Progenitor cell of endocrine pancreas (in vitro differentiated cells): ENCODE measurements at places on chromosomes 13 and 19. TPM values are rescaled to one million over a fixed set of nuclear protein-coding genes. Genes with fewer than 3 reads are reported as not detected.
A peak's percentile ranks its signal among the peaks of the same experiment; 100 is the strongest.

DNA sequence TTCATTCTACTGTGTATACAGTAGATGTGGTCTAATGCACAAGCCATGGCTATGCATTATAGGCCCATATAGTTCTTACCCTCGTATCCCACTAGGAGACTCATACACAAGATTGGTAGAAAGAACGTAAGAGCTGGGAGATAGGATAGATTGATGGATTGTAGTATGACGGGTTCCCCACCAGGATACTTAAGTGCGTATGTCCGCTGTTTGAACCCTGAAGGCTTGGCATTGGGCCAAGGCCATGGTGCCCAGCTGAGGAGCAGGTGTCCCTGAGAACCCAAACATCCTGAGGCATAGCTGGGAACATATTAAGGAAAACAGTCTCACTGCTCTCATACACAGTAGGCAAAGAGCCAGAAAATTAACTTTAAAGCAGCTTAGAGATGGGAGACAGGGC, 617.5 kb upstream of the KLF12 start:
- H3K36me3 ChIP-seq = no peaks in the 10 kb centered on the region
- no peaks in the 10 kb centered on the region for H3K27me3 ChIP-seq
- H3K4me1 ChIP-seq = no peaks in the 10 kb centered on the region
- DNase-seq = no peak

The BABAM1 gene
- 93.4 and 113 TPM in 2 replicates for total RNA-seq

GRCh38 chr13:49234741-49235140, 13.0 kb upstream of the CDADC1 start:
- H3K27ac ChIP-seq = no peak overlapping the region
- no peaks in the 10 kb centered on the region for H3K27me3 ChIP-seq
- DNase-seq = no peak
- no peaks in the 10 kb centered on the region for H3K36me3 ChIP-seq

The PODNL1 gene
- total RNA-seq = not detected in 2 replicates

DNA sequence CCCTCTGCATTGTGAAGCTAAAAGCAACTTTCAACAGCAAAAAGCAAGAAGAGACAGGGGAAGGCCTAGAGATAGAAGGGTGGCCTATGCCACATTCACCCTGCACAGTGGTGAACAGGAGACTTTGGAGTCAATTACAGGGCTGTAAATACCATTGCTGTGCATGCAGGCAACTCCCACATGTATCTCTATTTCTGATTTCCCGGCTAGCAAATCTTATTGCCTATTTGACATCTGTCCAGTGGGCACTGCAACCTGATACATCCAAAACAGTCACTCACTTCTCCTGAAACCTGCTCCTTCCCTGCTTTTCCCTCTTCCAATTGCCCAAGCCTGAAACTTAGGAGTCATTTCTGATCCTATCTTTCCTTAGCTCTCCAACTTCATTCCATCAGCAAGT, 13.4 kb downstream of the RUBCNL start:
- no peaks in the 10 kb centered on the region for H3K4me1 ChIP-seq
- no peaks in the 10 kb centered on the region for H3K36me3 ChIP-seq
- H3K4me3 ChIP-seq = no peak overlapping the region
- H3K27me3 ChIP-seq = peaks cover 7% of the 10 kb centered on the region

- no peak for DNase-seq
- H3K27ac ChIP-seq = no peak overlapping the region
- no peaks in the 10 kb centered on the region for H3K36me3 ChIP-seq
- no peaks in the 10 kb centered on the region for H3K27me3 ChIP-seq
- no peaks in the 10 kb centered on the region for H3K4me1 ChIP-seq
Observed at GRCh38 chr13:107266657-107267056, 698.7 kb upstream of the ARGLU1 start.

DNA sequence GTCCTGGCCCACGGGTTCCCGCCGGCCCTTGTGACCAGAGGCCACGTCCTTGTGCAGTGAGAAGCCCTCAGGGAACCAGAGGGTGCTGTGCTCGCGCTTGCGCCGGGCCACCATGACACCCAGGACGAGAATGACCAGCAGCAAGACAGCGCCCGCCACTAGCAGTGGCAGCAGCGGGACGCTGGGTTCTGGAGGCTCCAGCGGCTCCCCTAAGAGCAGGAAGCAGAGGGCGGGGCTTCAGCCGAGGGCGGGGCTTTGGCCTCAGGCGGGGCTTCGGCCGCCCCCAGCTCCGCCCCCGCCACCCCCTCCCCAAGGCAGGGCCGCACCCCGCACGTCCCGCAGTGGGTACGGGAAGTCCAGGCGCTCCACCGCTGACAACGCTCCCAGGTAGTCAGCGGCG, 30.4 kb downstream of the NOTCH3 start:
- H3K27me3 ChIP-seq = no peaks in the 10 kb centered on the region
- no peak overlapping the region for H3K27ac ChIP-seq
- no peak overlapping the region for H3K4me3 ChIP-seq
- DNase-seq = no peak
- H3K4me1 ChIP-seq = no peaks in the 10 kb centered on the region

- no peaks in the 10 kb centered on the region for H3K4me1 ChIP-seq
- no peaks in the 10 kb centered on the region for H3K27me3 ChIP-seq
- DNase-seq = no peak
- no peak overlapping the region for H3K27ac ChIP-seq
- H3K4me3 ChIP-seq = no peak overlapping the region
- H3K36me3 ChIP-seq = no peaks in the 10 kb centered on the region
Observed at GRCh38 chr13:78971355-78972025, 312.5 kb upstream of the OBI1 start.

DNA sequence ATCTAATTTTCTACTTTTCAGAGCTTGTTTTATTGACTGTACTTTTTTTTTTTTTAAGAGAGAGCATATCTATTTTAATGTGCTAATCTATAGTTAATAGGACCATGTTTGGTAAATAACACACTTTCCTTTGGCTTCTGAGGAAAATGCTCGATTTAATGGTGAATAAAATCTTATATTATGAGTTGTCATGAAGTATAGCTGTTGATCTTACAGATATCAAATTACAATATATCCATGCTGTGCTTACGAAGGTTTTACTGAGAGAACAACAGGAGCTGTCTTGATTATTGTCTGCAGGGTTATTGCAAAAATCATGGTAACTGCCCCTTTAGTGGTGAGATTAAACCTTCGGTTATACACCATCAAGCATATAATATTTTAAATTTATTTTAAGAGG, 29.6 kb downstream of the URI1 start:
- no peak overlapping the region for H3K4me3 ChIP-seq
- no peaks in the 10 kb centered on the region for H3K27me3 ChIP-seq
- H3K27ac ChIP-seq = no peak overlapping the region
- H3K4me1 ChIP-seq = no peaks in the 10 kb centered on the region

- DNase-seq = no peak
- H3K4me1 ChIP-seq = peaks cover 2% of the 10 kb centered on the region
- peaks cover 6% of the 10 kb centered on the region for H3K27me3 ChIP-seq
- no peak overlapping the region for H3K27ac ChIP-seq
- H3K4me3 ChIP-seq = no peak overlapping the region
Observed at GRCh38 chr19:35882114-35882832, 13.9 kb downstream of the APLP1 start.

The WDR87 gene
- total RNA-seq = 0.02 TPM in 1 of 2 replicates, not detected in the other

GRCh38 chr13:28429096-28429495, 65.8 kb downstream of the FLT1 start:
- no peaks in the 10 kb centered on the region for H3K36me3 ChIP-seq
- H3K27ac ChIP-seq = no peak overlapping the region
- no peak overlapping the region for H3K4me3 ChIP-seq
- H3K27me3 ChIP-seq = peaks cover 23% of the 10 kb centered on the region
- no peak for DNase-seq

The ZNF677 gene
- total RNA-seq = 51.9 and 57.5 TPM in 2 replicates

The PCDH20 gene
- 21.2 and 22.7 TPM in 2 replicates for total RNA-seq

GRCh38 chr19:4429771-4430171, 27.3 kb downstream of the CHAF1A start:
- H3K4me3 ChIP-seq = no peak overlapping the region
- no peaks in the 10 kb centered on the region for H3K27me3 ChIP-seq
- no peak for DNase-seq

DNA sequence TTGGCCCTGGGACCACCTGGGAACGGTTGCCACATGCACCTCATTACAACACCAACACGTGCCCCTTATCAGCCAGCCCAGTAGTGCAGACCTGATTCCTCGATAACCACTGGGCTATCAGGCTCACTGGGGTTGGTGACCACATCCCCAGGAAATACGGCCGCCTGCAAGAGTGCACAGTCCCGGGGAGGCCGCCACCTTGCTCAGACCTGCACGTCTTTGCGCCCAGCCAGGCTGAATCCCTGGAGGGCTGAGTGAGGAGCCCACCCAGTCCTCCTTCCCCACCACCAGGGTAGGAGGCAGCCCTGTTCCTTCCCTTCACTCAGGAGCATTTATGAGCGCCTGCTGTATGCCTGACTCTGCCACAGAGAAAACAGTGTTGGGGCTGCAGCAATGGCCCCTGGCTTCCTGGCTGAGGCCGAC, 67.8 kb downstream of the CEBPG start:
- DNase-seq = no peak
- H3K27ac ChIP-seq = no peak overlapping the region
- H3K4me3 ChIP-seq = no peak overlapping the region
- no peaks in the 10 kb centered on the region for H3K27me3 ChIP-seq

GRCh38 chr19:16457195-16457953, 14.4 kb downstream of the EPS15L1 start:
- no peak overlapping the region for H3K4me3 ChIP-seq
- H3K36me3 ChIP-seq = no peaks in the 10 kb centered on the region
- peaks cover 37% of the 10 kb centered on the region for H3K4me1 ChIP-seq
- no peak for DNase-seq
- no peaks in the 10 kb centered on the region for H3K27me3 ChIP-seq

- no peak overlapping the region for H3K4me3 ChIP-seq
- DNase-seq = no peak
- peaks cover 1% of the 10 kb centered on the region for H3K27me3 ChIP-seq
- H3K36me3 ChIP-seq = no peaks in the 10 kb centered on the region
Observed at GRCh38 chr19:30173593-30174356, 198.4 kb upstream of the ZNF536 start.

The ZNF154 gene
- total RNA-seq = 39.0 and 43.3 TPM in 2 replicates

- no peak overlapping the region for H3K27ac ChIP-seq
- H3K4me1 ChIP-seq = peaks cover 6% of the 10 kb centered on the region
- no peak overlapping the region for H3K4me3 ChIP-seq
- DNase-seq = peak; percentile 50
Observed at GRCh38 chr19:42290523-42291434, 11.2 kb upstream of the PRR19 start.
